ENCODE measurements at places on chromosomes 6 and 20. TPM values are rescaled to one million over a fixed set of nuclear protein-coding genes. Genes with fewer than 3 reads are reported as not detected.

DNA sequence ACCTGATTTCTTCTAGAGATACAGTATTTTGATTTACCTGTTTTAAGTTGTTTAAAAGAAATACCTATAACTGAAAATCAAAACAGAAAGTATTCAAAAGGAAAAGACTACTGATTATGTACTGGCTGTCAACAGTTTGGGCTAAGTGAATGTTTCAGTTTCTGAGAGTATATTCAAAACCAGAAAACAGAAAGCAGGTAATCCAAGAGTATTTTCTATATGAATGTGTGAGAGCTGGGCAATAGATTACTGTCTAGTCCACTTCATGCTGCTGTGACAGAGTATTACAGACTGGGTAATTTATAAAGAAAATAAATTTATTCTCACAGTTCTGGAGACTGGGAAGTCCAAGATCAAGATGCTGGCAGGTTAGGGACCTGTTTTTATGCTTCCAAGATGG lies 261.0 kb downstream of the ARHGAP18 start:
- no peak for DNase-seq

Gene TGM3
- total RNA-seq: not detected

GRCh38 chr20:11564491-11564890 lies 353.2 kb upstream of the BTBD3 start:
- DNase-seq: no peak

Gene CLIC1
- 498 TPM for total RNA-seq

- DNase-seq: no peak
These were observed 39.5 kb downstream of the NCR2 start for GRCh38 chr6:41374618-41375590.

Gene OR2J3
- total RNA-seq: not detected

- DNase-seq: no peak
These were observed 20.0 kb downstream of the CCN2 start for GRCh38 chr6:131931063-131931750.

Gene SAMD10
- 9.6 TPM for total RNA-seq

DNA sequence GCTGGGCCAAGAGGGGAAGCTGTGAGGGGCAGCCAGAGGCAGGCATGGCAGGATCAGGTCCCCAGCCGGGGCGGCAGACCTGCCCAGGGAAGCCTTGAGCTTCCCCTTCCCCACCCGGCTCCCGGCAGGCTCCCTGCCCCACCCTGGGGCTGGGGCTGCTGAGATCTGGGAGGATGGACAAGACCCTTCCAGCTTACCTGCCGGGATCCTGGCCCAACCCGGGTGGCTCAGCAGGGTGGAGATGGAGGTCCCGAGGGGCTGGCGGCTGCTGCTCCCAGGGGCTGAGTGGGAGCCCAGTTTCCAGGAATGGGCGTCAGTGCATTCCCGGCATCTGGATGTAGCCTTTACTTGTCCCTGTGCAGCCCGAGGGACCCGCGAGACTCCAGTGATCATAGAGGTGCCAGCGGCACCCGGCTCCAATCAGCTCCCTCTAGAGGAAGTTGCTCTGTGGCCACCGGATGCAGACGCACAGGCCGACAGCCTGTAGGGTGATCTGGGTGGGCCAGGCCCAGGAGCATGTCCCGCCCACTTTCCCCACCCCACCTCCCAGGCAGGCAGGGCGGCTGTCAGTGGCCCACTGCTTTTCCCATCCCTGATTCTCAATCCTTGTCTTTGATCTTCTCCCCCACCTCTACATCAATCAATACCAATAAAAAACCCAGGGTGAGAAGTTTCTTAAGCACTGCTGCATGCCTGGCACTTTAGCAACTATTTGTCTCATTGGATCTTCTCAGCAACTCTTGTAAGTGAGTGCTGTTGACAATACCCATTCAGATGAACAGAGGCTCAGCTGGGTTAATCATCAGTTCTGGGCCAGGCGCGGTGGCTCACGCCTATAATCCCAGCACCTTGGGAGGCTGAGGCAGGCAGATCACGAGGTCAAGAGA lies at the start of gene BAK1:
Gene BAK1, minus strand, starts transcription at position 449 of the 887 bp plus-strand sequence. CDS start 2,672 bp downstream, outside the sequence.
- DNase-seq: peak; percentile 68

DNA sequence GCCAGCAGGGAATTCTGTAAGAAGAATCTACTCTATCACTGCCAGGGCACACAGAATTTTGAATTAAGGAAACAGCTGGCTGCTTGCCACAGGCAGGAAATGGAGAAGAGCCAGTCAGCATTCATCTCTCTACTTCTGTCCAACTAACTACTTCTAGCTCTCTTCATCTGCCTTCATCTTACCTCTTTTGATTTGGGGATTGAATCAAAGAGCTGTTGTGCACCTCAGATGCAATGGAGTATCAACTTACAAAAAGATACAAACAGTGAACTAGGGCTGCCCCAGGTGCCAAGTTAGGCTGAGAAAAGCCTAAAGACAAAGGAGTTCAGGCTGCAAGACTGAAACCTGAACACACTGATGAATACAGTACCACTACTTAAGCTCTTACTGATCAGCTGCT lies 82.0 kb downstream of the PTPRK start:
- no peak for DNase-seq

GRCh38 chr6:51908243-51908642 lies 179.2 kb downstream of the PKHD1 start:
- DNase-seq: no peak

- DNase-seq: no peak
These were observed 34.1 kb downstream of the ERMARD start for GRCh38 chr6:169785566-169785965.

- DNase-seq: no peak
These were observed 303.8 kb upstream of the TBX18 start for GRCh38 chr6:85068221-85068620.

DNA sequence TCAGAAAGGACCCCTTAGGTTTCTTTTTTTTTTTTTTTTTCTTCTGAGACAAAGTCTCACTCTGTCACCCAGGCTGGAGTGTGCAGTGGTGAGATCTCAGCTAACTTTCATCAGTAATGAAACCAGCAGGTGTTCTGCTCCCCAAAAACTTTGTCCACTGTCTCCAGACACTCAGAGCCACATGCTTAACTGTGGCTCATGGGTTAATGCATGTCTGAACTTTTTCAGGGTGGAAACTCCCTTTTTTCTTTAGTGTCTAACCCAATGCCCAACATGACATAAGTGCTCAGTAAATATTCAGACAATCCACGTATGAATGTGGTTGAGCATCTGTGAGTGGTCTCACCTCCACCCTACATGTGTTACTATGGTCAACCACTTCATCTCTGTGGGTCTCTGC lies 45.4 kb downstream of the MYB start:
- DNase-seq: no peak

Gene FRK
- 2.9 TPM for total RNA-seq

GRCh38 chr6:169937389-169938261 lies 186.2 kb downstream of the ERMARD start:
- no peak for DNase-seq

- DNase-seq: no peak
These were observed 219.0 kb downstream of the PREX1 start for GRCh38 chr20:48608756-48609155.

DNA sequence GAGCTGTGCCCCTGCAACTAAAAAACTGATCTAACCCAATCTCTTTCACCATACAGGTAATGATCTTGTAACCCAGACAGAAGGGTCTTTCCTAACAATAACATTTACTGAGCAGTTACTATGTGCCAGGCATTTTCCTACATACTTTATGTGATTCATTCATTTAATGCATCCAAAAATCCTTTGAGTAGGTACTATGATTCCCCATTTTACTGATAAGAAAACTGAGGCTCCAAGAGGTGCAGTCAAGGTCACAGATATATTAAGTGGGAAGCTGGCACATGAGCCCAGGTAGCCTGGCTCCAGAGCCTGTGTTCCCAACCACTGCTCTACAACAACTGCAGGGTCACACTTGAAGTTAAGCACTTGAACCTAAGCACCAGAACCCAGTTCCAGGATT lies 87.6 kb downstream of the NCR2 start:
- no peak for DNase-seq

DNA sequence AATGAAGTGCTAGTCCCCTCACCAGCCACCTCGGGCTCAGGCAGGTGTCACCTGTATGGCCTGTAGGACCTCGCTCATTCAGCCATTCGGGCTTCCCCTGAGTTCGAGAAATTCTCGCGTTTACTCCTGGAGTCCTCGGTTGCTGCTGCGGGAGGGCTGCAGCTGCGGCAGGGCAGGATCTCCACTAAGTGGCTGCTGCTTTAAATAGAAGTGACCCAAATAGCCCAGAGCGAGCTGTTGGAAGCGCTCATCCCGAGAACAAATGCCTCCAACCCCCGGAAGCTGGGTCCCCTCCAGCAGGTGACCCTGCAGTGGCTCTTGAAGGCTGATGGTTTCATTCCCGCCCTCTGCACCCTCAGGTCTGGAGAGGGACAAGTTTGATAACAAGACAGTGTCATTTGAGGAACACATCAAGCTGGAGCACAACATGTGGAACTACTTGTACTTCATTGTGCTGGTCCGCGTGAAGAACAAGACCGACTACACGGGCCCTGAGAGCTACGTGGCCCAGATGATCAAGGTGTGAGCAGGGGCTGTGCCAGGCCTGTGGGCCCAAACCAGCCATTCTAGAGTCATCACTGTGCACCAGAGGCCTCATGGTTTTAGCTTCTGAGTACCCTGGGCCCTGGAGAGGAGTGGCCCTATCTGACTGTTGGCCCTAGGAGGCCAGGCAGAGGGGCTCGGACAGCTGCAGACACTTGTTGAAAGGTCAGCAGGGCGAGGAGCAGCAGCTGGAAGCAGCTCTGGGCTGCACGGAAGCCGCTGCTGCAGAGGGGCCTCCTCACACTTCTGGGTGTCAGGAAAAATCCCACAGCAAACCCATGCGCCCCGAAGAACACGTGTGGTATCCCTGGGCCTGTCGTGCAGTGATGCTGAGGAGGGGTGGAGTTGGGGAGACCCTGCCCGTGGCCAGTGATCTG lies 18.1 kb downstream of the UQCC2 start:
- no peak for DNase-seq

DNA sequence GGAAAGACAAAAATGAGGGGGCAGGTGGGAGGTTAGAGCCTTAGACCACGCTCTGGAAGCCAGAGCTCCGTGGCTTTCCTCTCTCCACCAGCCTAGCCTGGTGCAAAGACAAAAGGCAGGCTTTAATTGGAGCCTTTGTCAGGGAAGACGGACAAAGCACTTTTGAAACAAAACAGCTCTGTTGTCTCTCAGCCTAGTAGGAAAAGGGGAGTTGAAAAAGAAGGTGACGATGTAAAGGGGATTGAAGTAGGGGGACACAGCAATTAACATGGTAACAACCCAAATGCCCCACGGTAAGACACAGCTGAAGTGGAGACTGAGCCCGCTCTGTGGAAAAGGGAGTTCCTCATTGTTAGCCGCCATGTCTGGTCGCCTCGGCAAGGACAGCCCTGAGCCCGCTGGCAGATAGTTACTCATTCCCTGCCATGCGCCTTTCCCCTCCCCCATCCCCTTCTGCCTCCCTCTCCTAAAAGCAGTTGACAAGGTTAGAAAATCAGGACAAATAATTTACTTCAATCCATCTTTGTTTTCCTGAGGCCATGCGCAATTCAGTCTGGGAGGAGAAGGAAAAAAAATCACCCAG lies 93.0 kb downstream of the TCP11 start:
- DNase-seq: no peak

Gene ABHD16B
- total RNA-seq: not detected

- DNase-seq: no peak
These were observed 3.8 kb upstream of the MAS1L start for GRCh38 chr6:29491574-29491973.

- DNase-seq: no peak
These were observed 121.3 kb downstream of the TFAP2C start for GRCh38 chr20:56750430-56750829.

DNA sequence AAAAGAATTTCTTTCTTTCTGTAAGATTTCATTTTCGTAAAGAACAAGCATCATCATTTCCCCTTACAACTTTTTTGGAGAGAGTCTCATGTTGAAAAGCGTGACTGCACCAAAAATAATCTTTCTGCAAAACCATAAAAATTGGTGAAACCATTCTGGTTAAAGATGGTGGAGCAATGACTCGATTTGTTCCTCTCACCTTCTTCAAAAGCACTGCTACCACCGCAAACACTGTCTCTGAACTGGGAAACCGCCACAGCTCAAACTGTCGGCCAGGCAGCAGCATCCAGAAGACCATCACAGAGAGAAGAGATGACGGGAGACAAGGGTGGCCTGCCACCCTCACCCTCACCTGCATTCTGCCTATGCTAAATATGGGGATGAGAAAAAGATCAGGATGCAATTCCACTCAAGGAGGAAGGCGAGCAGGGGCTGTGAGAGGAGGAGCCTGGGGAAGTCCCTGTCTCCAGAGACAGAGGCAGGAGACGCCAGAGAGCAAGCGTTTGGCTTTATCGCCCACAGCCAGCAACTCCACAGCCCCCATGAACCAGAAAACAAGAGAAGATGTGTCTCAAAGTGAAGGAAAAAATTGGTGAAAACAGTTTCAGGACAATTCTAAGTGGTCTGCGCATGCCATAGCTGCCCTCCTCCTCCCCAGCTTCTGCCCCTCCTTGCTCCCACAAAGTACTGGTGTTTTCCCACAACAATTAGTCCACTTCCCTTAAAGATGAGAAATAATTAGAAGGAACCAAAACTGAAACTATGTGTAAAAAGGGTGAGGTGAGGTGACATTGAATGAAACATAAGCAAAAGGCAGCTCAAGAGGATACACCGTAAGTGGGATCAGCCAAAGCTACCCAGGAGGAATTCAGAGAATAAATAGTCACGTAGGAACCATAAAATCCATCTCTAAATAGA lies 255.5 kb downstream of the KIF16B start:
- no peak for DNase-seq

DNA sequence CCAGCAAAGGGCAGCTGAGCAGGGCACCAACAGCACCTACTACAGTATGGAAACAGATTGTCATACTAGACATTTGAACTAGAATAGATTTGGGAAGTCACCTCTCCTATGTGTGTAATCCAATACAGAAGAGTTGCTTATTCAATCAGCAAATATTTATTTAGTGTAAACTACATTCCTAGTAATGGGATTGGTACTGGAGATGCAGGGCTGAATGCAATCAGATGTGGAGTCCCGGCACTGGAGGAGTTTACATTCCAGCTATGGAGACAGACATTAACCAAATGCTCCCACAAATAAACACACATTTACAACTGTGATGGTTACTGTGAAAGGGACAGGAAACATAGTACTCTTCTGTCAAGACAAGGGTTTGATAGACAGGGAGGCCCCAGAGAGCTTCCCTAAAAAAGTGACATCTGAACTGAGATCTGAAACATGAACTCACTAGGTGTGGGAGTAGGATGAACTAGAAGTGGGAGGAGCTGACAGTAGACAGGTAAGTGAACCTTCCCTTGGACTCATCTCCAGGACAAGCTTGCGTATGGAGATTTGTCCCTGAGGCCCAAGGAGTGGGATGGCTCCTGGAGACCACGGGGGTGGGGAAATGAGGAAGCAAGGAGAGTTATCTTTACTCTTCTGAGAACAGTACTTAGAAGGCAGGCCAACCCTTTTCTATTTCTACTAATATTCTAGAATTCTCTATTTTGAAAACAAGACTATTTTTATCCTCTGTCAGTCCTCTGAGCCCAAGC lies 420.5 kb downstream of the MAFB start:
- no peak for DNase-seq

- no peak for DNase-seq
These were observed 214.6 kb downstream of the PRL start for GRCh38 chr6:22082218-22082617.

DNA sequence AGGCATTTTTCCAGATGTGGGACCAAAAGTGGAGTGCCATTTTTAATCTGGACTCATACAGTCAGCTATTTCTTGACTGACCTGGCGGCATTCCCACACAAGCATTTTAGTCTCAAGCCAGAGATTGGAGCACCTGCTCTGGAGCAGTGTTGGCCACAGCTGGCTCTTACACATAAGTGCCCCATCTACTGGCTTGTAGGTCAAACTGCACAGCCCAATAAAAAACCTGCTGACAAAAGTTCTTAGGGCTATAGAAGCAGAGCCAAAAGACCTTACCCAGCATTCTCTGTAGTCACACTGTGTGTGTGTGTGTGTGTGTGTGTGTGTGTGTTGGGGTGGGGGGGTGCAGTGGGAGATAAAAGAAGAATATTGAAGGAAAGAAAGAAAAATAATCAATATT lies 38.6 kb upstream of the SENP6 start:
- no peak for DNase-seq
